ENCODE measurements at places on chromosomes 6 and 20.

GRCh38 chr6:68709091-68709490 is 74.0 kb downstream of the ADGRB3 start:
- no peak for DNase-seq

DNA sequence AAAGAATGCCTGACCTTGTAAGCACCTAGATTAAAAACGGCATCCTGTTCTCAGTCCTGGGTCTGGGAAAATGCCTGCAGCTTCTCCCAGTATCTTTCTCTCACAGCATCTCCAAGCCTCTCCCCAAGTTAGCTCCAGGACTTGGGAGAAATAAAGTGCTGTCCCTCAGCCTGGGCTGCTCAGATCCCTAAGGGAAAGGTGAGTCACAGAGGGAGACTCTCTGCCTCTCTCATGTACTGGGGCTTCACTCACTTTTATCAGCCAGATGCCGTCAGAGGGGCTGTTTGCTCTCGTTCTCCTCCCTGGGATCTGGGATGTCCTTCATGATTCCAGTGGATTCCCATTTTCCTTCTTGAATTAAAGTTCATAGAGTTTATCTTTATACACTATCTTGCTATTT is 293.6 kb downstream of the COL12A1 start:
- no peak for DNase-seq

- no peak for DNase-seq
These were observed 1.6 kb downstream of the TRIM27 start for GRCh38 chr6:28922004-28922820.

- DNase-seq: no peak
These were observed 27.3 kb downstream of the RNF182 start for GRCh38 chr6:13952101-13952500.

- DNase-seq: no peak
These were observed 62.5 kb downstream of the METTL24 start for GRCh38 chr6:110295451-110296165.

GRCh38 chr6:13412639-13413465 is 74.5 kb downstream of the GFOD1 start:
- no peak for DNase-seq

- DNase-seq: no peak
These were observed 3.5 kb upstream of the MEP1A start for GRCh38 chr6:46789434-46790354.

DNA sequence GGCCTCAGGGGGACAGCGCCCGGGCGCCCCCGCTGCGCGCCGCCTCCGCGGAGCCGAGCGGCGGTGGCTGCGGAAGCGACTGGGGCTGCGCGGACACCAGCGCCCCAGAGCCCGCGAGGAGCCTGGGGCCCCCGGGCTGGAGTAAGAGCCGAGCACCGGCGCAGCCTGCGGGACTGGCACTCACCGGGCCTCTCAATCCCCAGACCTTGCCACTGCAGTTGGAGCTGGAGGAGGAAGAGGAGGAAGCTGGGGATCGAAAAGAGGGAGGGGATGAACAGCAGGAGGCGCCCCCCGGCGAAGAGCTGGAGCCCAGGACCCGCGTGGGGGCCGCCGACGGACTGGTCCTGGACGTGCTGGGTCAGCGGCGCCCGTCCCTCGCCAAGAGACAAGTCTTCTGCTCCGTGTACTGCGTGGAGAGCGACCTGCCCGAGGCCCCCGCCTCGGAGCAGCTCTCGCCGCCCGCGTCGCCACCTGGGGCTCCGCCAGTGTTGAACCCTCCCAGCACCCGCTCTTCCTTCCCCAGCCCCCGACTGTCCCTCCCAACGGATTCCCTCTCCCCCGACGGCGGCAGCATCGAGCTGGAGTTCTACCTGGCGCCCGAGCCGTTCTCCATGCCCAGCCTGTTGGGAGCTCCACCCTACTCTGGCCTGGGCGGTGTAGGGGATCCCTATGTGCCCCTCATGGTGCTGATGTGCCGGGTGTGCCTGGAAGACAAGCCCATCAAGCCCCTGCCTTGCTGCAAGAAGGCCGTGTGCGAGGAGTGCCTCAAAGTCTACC is 590 bp downstream of the RNF217 start:
- no peak for DNase-seq

DNA sequence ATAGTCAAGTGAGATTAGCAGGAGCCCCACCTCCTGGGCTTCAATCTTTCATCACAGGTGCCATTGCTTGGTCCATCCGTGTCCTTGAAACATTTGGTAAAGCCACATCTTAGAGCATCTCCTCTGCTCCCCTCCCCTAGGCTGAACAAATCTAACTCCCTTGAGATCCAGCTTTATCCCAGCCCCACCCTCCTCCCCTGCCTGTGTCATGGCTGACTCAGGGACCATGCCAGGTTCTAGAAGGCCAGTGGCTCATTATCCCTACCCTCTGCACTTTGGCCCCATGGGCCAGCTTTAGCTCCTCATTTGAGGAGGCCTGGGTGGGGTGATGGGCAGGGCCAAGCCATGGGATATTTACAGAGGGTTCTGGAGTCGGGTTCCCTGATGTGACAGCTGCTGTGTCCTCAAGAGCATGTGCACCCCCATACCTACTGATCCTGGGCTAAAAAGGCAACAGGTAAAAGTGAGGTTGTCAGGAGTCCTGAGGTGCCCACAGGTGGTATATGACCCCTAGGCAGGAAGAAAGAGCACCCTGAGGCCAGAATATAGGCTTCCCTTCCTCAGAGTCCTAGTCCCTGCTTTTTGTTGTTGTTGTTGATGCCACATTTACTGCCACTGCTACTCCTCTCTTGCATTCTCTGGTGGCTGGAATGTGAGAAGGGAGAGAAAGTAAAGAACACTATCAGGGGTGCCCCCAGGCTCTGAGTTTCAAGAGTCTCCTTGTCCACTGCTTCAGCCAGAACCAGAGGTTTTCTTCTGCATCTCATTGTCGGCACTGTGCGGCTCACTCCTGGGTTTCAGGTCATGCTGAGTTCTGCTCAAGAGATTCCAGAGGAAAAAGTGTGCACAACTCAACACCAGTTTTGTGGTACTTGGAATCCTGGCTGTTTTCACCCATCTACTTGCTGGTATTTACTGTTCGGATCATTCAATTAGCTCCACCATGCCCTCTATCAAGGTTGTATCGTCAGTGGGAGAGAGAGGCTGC is 228.4 kb downstream of the LRFN2 start:
- no peak for DNase-seq

DNA sequence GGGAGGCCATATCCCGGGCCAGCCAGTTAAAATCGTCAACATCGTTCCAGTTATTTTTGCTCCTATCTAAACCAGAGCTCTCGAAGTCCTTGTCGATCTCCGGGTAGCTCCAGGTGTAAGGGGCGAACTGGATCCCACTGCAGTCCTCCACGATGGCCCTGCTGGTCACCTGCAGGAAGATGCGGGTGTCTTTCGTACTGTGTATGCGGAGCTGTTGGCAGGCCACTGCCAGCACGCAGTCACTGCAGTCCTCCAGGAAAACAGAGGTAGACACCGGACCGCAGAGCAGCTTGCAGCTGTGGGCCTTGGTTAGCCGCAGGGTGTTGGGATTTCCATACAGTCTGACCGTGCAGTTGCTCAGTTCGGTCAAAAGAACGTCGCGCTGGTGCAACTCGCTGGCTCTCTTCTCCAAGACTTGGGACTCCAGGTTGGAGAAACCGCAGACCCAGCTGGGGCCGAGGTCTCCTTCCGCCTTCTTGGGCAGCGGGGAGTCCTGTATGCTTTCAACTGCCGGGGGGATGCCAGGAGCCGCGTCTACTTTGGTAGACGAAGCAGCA is 742 bp downstream of the TBCC start:
- DNase-seq: no peak

DNA sequence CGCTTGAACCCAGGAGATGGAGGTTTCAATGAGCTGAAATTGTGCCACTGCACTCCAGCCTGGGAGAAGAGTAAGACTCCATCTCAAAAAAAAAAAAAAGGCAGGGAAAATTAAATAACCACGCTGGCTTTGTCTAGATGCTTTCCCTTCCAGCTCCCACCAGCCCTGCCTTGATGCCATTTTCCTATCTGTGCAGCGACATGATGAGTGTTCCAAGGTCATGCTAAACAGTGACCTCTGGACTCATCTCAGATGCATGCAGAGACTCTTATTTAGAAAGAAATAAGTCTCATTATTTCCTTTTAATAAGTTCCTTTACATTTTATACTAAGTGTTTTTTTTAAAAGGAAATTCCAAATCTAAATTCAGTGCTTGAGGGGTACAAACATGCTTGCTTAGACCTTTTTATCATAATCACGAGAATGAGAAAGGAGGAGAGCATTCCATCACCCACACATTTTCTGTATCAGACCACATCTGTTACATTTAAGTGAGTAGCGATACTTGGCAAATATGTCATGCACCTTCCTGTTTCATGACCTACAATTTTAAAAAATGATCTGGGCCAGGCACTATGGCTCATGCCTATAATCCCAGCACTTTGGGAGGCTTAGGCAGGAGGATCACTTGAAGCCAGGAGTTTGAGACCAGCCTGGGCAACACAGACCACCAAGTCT is 101.1 kb upstream of the RREB1 start:
- DNase-seq: no peak

DNA sequence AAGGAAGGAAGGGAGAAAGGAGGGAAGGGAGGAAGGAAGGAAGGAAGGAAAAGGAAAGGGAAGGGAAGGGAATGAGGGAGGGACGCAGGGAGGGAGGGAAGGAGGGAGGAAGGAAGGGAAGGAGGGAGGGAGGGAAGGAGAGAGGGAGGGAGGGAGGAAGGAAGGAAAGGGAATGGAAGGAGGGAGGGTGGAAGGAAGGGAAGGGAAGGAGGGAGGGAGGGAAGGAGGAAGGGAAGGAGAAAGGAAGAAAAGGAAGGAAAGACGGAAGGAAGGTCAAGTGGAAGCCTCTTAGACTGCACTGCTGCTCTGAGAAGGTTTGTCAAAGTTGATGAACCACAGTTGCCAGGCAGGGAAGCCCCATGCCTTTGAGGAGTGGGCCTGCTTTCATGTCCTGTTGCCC is 324.3 kb upstream of the ZFP64 start:
- DNase-seq: no peak

- DNase-seq: no peak
These were observed 18.9 kb downstream of the ZNF831 start for GRCh38 chr20:59182401-59183044.

DNA sequence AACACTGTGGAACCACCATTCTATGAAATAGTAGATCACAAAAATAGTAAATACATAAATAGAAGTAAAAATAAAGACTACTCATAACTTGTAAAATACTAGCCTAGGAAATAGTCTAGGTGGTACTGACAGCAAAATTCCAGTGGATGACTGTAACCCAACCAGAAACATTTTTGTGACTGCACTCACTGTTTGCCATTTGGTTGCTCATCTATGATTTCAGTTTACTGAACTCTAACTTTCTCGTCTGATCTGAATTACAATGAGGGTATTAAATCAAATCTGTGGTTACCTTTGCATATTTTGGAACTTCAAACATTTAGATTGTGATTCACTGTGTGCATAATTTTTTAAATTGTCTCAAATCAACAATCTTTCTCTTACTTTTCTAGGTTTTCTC is 151.1 kb downstream of the KHDC1L start:
- DNase-seq: no peak
